Body of pancreas (tissue), 4 donors: ENCODE measurements at places on chromosomes 5 and 9. TPM values are rescaled to one million over a fixed set of nuclear protein-coding genes. Genes with fewer than 3 reads are reported as not detected.

- DNase-seq, result peak; percentile 22
Observed at GRCh38 chr9:86614871-86615849, 260.9 kb upstream of the TUT7 start.

Gene SMIM15
- total RNA-seq, result 15.6 TPM

DNA sequence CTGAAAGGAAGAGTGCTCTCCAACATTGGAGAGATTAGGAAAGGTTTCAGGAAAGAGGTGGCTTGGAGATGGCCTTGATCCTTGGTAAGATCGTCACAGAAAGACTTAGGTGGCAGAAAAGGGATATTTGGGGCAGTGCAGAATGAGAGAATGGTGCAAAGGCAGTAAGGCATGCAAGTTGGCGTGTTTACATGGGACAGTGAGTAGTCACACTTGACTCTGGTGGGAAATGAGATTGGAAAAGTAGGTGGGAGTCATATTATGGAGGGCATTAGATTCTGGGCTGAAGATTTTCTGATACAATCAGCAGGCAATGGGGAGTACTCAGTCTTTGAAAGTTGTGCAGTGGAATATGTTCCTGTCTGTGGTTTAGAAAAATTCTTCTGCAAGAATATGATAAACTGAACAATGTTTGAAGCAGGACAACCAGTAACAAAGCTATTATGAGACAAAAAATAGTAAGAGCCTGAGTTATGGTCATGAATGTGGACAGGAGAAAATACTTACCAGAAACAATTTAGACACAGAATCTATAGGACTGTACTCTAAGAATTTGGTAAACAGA lies 76.2 kb upstream of the ANKRD55 start:
- no peak for DNase-seq

- DNase-seq, result peak; percentile 96
Observed at GRCh38 chr9:128249908-128250838, 25.6 kb downstream of the GOLGA2 start.

DNA sequence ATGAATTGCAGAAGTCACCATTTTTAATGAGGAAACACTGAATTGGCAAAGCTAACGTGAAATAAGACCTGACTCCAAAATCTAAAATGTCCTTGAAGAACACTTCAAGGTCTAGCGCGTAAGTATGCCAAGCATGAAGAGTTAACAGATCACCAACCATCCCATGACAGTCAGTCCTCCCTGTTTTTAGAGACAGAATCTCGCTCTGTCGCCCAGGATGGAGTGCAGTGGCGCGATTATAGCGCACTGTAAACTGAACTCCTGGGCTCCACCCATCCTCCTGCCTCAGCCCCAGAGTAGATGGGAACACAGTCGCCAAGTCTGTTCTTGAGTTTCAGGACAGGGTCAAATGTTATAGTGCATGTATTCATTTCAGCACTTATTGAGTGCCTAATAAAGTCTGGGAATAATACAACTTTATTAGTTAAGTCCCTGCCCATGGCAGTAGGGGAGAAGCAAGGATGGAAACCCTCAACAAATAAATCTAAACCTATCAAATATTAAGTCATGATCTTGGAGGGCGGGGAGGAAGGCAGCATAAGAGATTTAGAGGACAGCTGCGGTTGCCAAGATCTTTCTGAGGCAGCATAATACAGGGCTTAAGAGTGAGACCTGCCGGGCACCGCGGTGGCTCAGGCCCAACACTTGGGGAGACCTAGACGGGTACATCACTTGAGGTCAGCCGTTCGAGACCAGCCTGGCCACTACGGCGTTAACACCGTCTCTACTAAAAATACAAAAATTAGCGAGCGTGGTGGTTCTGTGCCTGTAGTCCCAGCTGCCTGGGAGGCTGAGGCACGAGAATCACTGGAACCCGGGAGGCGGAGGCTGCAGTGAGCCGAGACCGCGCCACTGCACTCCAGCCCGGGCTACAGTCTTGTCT lies 1.1 kb downstream of the ATPSCKMT start:
- no peak for DNase-seq

- DNase-seq, result no peak
Observed at GRCh38 chr5:29983528-29984155, 1209.8 kb upstream of the CDH6 start.

Gene CATSPER3
- total RNA-seq, result not detected
